ENCODE measurements at places on chromosomes 4 and X.

DNA sequence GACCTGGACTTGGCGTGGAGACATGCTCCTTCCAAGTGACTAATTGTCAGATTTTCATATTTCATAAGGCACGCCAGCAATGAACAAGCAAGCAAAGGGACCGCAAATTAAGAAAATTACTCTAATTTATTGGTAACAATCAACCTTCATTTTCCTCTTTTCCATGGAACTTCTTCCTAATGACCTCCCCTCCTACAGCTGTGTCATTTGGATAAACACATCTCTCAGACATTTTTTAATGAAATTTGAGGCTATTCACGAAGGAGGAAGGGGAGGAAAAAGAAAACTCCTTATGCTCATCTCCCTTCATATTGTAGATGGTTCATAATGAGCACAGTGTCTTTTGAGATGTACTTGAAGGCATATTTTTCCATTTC, 38.6 kb upstream of the TLR3 start:
- DNase-seq, result no peak

- no peak for DNase-seq
These were observed 156.9 kb downstream of the NLGN4X start for GRCh38 chrX:6071731-6072130.

GRCh38 chr4:4477391-4477790, 64.5 kb downstream of the STX18 start:
- no peak for DNase-seq

DNA sequence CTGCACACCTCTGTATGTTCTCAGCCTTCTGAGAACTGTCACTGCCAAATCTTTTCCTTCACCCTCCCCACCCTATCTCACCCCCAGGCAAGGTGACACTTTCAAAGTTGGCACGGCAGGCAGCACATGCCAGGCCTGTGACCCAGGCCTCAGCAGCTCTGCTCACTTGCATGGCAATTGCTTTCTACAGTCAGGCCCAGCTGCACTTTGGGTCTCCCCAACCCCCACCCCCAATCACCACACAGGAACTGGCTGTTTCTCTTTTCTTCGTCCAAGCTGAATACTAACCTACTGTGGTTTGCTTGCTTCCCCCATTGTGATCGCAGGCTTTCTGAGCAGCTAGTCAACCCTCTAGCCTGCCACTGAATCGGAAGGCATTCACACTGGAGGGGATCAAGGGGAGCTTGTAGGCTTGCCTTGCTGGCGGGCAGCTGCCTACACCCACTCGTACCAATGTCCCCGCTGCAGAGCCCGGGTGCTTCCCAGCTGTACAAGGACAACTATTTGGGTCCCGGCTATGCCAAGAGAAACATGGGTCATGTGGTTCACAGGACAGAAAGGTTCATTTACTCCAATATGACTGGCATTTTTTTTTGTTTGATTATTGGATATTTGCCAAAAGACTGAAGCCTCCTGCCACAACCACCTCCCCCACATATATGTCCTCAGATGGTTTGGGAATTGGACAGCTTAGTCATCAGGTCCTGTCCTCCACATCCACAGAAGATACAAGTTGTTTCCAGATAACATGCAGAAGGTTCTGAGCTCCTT, 28.1 kb downstream of the SLC25A43 start:
- DNase-seq, result peak; percentile 8

GRCh38 chr4:175874306-175874705, 62.2 kb upstream of the GPM6A start:
- no peak for DNase-seq

GRCh38 chr4:90317785-90318184, 190.6 kb downstream of the CCSER1 start:
- peak; percentile 87 for DNase-seq

DNA sequence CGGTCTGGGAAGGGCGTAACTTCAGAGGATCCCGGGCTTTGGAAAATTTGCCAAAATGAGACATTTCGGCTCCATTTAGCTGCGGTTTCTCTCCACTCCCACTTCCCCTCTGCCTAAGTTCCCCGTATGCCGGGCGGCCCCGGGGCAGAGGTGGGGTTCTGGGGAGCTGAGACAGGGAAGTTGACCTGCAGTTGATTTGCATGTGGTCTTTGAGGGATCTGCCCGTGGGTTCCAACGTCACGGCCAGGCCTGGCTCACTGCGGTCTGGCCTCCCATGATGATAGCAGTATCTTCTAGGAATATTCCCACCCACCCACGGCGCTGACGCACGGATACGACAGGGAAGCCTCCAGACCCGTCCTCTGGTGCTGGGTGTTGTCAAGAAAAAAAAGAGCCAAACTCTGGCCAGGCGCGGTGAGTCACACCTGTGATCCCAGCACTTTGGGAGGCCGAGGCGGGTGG, 27.3 kb upstream of the CRLF2 start:
- DNase-seq, result no peak

GRCh38 chr4:167715176-167715575, 377.2 kb upstream of the ANXA10 start:
- DNase-seq, result peak; percentile 21

DNA sequence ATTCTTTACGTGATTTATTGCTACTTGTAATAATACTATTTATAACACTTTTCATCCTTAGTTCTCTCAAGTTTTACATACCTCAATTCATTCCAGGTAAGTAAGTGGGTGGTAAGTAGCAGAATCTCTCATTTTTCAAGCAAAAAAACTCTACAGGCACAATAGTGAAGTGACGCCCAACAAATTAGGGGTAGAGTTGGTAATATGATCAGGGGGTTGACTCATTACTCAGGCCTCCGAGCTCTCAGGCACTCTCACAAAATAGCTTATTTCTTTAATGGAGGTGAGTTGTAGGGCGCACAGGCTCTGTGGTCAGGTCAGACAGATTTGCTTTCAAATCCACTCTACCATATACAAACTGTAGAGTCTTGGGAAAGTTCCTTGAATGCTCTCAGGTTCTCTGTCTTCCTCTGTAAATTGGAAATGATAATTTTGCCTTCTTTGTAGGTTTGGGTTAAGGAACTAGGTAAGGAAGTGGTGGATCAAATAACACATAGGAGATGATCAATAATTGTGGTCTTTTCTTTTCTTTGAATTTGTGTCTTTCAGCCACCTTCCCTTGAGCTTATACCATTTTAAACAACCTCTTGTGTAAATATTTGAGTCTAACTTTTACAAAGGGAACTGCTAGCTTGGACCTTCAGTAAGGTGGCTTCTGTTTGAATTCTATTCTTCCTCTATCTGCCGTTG, 134.9 kb upstream of the LEF1 start:
- DNase-seq, result no peak

- DNase-seq, result no peak
These were observed 63.2 kb downstream of the CLDN22 start for GRCh38 chr4:183256756-183257385.

- DNase-seq, result no peak
These were observed 327.9 kb downstream of the MAPK10 start for GRCh38 chr4:86031927-86032326.

DNA sequence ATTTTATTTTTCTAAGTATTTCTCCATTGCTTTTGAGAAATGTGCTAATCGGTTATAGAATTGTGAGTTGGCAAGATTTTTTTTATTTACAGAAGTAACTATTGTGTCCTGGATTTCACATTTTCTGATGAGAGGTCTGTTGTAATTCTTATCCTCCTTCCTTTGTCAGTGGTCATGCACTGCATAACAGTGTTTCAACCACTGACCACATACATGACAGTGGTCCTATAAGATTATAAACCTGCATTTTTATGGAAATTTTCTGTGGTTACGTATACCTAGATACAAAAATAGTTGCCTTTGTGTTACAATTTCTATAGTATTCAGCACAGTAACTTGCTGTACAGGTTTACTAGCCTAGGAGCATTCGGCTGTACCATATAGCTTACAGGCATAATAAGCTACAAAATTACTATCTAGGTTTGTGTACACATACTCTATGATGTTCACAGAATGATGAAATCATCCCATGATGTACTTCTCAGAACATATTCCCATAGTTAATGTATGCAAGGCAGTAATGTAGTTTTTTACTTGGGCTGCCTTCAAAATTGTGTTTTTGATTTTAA, 47.8 kb downstream of the APELA start:
- DNase-seq, result no peak

GRCh38 chr4:121873604-121874003, 3.3 kb upstream of the BBS7 start:
- no peak for DNase-seq

DNA sequence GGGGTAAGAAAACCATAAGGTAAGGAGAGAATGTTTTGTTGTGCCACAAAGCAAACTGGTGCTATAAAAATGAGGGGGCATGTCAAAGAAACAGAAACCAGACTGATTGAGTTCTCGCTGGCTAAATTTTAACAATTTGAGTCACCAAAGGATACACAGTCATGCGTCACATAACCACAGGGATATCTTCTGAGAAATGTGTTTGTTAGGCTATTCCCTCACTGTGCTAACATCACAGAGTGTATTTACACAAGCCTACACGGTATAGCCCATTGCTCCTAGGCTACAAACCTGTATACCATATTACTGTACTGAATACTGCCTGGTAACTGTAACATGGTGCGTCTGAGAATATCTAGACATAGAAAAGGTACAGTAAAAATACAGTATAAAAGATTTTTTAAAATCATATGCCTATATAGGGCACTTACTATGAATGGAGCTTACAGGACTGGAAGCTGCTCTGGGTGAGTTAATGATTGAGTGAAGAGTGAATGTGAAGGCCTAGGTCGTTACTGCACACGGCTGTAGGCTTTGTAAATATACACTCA, 50.1 kb downstream of the FBXW7 start:
- peak; percentile 75 for DNase-seq

GRCh38 chrX:22542641-22543040, 269.9 kb downstream of the CBLL2 start:
- DNase-seq, result no peak

DNA sequence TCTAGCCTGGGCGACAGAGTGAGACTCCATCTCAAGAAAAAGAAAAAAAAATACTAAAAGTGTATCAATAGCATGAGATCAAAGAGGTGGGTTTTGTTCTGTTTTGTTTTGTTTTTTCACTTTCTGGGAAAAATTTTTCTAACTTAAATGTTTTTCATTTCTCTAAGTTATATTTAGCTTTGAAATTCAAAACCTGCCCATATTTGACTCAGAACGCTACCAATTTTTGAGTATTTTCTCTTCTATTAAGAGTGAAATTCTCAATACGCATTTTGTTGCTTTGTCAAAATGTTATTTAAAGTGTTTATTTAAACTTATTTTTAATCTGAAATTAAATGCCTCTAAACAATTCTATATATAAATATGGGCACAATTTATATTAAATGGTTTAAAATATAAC, 39.6 kb downstream of the GSTCD start:
- no peak for DNase-seq

DNA sequence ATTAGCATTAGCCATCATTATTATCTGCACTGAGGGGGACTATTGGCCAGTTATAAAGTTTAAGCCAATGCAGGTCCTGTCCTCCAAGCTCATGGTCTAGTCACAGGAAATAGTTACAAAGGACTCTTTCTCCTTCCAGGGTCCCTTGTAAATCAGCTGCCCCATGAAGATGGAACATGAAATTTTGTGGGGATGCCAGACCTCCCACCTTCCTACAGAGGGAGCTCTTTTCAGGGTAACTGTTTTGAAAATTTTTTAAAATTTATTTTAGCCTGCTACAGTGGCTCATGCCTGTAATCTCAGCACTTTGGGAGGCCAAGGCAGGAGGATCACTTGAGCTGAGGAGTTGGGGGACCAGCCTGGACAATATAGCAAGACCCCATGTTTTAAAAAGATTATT, 124.4 kb upstream of the SLC34A2 start:
- DNase-seq, result no peak

GRCh38 chr4:101240099-101240498, 107.2 kb downstream of the PPP3CA start:
- no peak for DNase-seq

GRCh38 chrX:119089619-119090018, 16.8 kb downstream of the CT47C1 start:
- DNase-seq, result no peak

DNA sequence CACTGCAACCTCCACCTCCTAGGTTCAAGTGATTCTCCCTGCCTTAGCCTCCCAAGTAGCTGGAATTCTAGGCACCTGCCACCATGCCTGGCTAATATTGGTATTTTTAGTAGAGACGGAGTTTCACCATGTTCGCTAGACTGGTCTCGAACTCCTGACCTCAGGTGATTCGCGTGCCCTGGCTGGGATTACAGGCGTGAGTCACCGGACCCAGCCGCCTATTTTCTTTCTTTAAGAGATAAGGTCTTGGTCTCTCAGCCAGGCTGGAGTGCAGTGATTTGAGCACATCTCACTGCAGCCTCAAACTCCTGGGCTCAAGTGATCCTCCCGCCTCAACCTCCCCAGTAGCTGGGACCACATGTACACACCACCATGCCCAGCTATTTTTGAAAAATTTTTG, 166.5 kb downstream of the DHRSX start:
- no peak for DNase-seq

- no peak for DNase-seq
These were observed 29.7 kb upstream of the WFS1 start for GRCh38 chr4:6239968-6240367.

- DNase-seq, result peak; percentile 25
These were observed 235.8 kb downstream of the RBMX2 start for GRCh38 chrX:130637591-130637990.

DNA sequence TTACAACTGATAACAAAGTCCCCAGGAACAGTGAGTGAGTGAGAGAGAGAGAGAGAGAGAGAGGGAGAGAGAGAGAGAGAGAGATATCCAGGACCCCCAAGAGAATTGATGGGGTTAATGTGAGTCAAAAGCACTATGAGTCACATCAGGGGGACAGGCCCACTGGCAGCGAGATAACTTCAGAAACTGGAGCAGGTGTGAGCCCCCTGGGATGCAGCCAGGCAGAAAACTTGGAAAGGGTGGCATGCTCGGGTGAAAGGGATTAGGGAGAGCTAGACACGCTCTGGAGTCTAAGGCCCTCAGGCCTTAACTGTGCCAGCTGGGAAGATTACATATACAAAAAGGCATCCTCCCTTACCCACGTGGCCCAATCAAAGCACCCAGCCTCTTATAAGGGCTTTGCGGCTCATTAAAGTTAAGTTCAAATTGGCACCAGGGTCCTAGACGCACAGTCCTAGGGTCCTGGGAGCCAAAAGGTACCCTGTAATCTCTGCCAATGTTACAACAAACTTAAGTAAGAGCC, 841 bp downstream of the ACOT9 start:
- peak; percentile 37 for DNase-seq

GRCh38 chr4:74455361-74456055, 10.6 kb downstream of the AREG start:
- no peak for DNase-seq

- DNase-seq, result no peak
These were observed 19.7 kb downstream of the ZFX start for GRCh38 chrX:24169211-24169610.

DNA sequence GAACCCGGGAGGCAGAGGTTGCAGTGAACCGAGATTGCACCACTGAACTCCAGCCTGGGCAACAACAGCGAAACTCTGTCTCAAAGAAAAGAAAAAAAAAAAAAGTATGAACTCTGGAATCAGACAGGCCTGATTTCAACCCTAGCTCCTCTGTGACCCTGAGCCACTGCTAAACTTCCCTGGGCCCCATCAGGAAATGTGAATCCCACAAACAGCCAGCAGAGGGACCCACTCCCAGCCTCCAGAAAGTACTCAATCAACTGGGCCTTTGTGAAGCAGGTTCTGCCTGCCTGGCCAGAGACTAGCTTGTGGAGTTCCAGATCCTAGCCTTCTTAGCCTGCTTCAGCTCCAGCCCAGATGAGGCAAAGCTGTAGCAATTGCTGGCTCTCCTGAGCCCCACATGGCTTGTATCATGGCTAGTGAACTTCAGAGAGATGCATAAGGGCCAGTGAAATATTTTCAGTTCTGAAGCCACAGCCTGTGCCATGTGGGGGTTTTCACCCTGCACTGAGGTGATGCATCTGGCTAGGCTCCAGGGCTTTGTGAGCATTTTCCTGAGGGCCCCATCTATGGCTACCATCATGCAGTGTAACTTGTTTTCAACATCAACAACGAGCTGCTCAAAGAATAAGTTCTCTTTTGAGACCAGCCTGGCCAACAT, 7.2 kb upstream of the IDS start:
- DNase-seq, result no peak

Data from skeletal muscle cell (primary cell).